Heart right ventricle (tissue), 16 donors: ENCODE measurements at places on chromosomes 4 and X.

- H3K4me1 ChIP-seq: no peaks in the 10 kb centered on the region
- H3K36me3 ChIP-seq: no peaks in the 10 kb centered on the region
- no peak overlapping the region for H3K27ac ChIP-seq
- H3K4me3 ChIP-seq: no peak overlapping the region
These were observed 98.5 kb downstream of the CENPC start for GRCh38 chr4:67446811-67447210.

GRCh38 chrX:132916349-132916748 lies 42.1 kb downstream of the HS6ST2 start:
- no peaks in the 10 kb centered on the region for H3K4me1 ChIP-seq
- no peak overlapping the region for H3K4me3 ChIP-seq
- no peak for DNase-seq
- no peaks in the 10 kb centered on the region for H3K27me3 ChIP-seq

DNA sequence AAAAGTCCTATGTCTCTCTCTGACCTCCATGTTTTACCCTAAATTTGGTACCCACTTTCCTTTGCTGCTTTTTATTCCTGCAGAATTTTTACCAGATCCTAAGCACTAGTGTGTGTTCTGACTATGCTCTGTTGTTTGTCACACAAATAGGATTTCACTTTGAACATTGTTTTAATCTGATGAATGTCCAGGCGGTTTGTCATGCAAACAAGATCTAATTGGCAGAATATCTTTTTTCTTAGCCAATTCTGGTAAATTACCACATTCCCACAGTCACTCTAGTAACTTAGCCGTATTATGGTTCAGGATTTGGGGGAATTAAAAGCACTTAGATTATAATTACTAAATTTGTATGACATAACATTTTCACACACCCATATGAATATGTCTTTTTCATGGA lies 557.2 kb upstream of the BOD1L1 start:
- DNase-seq: no peak
- no peak overlapping the region for H3K27ac ChIP-seq
- H3K4me3 ChIP-seq: no peak overlapping the region
- peaks cover 11% of the 10 kb centered on the region for H3K4me1 ChIP-seq

DNA sequence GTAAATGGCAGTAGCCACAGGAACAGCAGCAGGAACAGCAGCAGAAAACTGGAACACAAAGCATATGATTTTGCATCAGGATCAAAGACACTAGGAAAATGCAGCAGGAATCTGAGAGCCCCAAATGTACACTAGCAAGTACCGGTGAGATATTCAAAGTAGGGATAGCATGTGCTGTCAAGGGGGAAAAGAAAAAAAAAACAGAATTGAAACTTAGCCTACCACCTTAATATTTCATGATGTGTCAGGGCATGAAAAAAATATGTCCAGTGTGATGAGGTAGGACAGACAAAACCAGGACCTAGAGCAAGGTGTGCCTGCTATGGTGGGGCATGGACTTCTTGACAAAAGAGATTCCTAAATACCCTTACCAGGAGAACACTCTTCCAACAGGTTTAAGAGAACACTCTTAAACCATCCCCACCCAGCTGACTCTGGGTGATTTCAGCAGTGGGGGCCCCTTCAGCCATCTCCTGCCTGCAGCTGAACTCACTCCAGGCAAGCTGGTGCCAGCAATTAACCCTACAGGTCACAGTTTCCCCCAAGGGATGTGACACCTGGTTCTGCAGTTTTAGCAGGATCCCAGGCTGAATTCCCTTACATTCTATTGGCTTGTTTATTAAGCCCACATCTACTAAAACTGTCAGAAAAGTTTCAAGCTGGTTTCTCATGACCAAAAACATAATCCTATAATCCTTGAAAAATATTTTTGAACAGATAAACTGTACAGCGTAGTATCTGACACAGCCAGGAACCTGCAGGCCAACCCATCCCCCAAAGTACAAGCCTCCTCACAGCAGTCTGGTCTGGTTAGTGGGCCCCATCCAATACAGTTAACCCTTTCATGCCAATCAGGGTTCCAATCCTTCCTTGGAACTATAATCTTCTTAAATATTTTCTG lies 62.9 kb upstream of the FMR1 start:
- H3K4me1 ChIP-seq: no peaks in the 10 kb centered on the region
- no peaks in the 10 kb centered on the region for H3K27me3 ChIP-seq
- no peak overlapping the region for H3K27ac ChIP-seq
- no peaks in the 10 kb centered on the region for H3K36me3 ChIP-seq

DNA sequence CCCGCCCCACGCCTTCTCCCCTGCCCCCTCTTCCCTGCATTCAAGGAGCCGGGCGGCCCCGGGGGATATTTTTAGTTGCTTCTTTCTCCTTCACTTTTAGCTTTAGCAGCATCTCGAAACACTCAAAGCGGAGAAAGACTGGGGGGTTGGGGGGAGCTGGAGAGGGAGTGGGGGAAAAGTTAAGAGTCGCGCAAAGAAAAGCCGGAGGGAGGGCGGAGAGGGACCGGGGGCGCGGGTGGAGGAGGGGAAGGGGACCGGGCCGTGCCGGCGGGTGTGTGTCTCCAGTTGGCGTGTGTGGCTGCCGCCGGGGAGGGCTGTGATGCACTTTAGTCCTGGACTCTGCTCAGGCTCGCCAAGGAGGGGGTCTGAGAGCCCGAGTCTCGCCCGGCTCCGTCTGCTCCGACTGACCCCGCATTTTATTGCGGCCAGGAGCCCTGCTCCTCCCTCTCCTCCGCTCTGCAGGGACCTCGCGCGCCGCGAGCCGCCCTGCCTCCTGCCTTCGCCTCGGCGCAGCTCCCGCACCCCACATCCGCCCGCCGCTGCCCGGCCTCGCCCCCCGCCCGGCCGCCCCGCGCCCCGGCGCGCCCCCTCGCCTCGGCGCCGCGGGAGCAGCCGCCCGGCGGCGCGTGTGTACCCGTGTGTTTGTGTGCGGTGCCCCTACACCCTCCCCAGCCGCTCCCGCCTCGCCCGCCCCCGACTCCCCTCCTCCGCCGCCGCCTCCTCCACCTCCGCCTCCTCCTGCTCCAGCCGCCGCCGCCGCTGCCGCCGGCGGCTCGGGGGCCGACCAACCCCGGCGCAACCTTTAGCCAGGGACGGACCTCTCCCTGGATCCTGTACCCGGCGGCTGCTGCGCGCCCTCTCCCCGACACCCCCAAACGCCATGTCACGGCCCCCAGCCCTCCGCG lies 1.4 kb downstream of the ZNF827 start:
- no peaks in the 10 kb centered on the region for H3K27me3 ChIP-seq
- H3K36me3 ChIP-seq: no peaks in the 10 kb centered on the region
- H3K4me3 ChIP-seq: peak overlapping the region; percentile 86
- peak; percentile 71 for DNase-seq
- peaks cover 18% of the 10 kb centered on the region for H3K4me1 ChIP-seq

DNA sequence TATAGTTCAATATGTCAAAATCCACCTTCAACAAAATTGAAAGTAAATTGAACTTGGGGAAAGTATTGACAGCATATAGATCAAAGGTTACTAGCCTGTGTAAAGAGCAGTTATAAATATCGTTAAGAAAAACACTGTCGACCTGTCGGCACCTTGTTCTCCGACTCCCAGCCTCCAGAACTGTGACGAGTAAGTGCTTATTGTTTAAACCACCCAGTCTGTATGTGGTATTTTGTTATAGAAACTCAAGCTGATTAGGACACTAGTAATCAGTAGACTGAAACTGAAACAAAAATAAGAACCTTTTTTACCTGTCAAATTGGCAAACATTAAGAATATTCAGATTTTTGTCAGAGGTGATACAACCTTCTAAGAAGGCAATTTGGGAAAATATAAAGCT lies 17.0 kb downstream of the HTT start:
- H3K4me3 ChIP-seq: no peak overlapping the region
- no peaks in the 10 kb centered on the region for H3K4me1 ChIP-seq
- H3K36me3 ChIP-seq: peaks cover 75% of the 10 kb centered on the region
- H3K27me3 ChIP-seq: no peaks in the 10 kb centered on the region
- H3K27ac ChIP-seq: no peak overlapping the region

DNA sequence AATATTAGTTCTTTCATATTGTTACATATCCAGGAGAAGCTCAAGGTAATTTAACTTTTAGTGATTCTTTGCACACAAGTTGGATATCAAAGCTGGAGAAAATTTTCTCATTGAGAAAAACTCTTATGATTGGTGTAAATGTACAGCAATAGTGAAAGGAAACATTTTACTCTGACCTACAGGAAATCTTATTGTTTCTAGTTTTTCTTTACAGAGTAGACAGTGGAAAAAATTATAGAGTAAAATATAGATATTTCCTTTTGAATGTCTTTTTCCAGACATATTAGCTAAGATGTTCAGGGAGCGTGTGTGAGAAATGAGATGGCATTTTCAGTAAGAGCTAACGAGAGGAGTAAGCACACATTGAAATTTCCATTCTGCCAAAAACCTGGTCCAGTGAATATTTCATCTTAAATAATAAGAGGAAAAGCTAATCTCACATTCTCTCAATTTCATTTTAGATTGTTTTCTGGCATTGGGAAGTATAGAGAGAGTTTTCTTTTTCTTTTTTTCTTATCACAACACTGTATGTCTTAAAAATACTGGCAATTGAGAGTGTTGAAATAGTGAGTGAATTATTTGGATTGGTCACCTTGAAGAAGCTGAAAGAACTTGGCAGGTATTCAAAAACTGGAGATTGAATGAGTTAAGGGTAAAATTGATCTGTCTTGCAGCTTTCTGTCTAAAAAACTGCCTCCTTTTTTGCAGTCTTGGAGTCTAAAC lies 15.6 kb upstream of the ATP8A1 start:
- no peaks in the 10 kb centered on the region for H3K4me1 ChIP-seq
- no peak overlapping the region for H3K27ac ChIP-seq
- no peak overlapping the region for H3K4me3 ChIP-seq
- H3K27me3 ChIP-seq: no peaks in the 10 kb centered on the region

GRCh38 chrX:10098270-10098713 lies 58.5 kb upstream of the CLCN4 start:
- no peaks in the 10 kb centered on the region for H3K27me3 ChIP-seq
- H3K36me3 ChIP-seq: peaks cover 40% of the 10 kb centered on the region
- no peak overlapping the region for H3K4me3 ChIP-seq

GRCh38 chr4:13169731-13170525 lies 314.2 kb downstream of the RAB28 start:
- H3K27ac ChIP-seq: no peak overlapping the region
- no peaks in the 10 kb centered on the region for H3K36me3 ChIP-seq
- no peak overlapping the region for H3K4me3 ChIP-seq
- H3K4me1 ChIP-seq: no peaks in the 10 kb centered on the region
- no peak for DNase-seq
- no peaks in the 10 kb centered on the region for H3K27me3 ChIP-seq

- no peak overlapping the region for H3K4me3 ChIP-seq
- no peak overlapping the region for H3K27ac ChIP-seq
- H3K27me3 ChIP-seq: no peaks in the 10 kb centered on the region
- DNase-seq: no peak
- H3K4me1 ChIP-seq: no peaks in the 10 kb centered on the region
- peaks cover 20% of the 10 kb centered on the region for H3K36me3 ChIP-seq
These were observed 92.0 kb downstream of the FNIP2 start for GRCh38 chr4:158860856-158861255.

DNA sequence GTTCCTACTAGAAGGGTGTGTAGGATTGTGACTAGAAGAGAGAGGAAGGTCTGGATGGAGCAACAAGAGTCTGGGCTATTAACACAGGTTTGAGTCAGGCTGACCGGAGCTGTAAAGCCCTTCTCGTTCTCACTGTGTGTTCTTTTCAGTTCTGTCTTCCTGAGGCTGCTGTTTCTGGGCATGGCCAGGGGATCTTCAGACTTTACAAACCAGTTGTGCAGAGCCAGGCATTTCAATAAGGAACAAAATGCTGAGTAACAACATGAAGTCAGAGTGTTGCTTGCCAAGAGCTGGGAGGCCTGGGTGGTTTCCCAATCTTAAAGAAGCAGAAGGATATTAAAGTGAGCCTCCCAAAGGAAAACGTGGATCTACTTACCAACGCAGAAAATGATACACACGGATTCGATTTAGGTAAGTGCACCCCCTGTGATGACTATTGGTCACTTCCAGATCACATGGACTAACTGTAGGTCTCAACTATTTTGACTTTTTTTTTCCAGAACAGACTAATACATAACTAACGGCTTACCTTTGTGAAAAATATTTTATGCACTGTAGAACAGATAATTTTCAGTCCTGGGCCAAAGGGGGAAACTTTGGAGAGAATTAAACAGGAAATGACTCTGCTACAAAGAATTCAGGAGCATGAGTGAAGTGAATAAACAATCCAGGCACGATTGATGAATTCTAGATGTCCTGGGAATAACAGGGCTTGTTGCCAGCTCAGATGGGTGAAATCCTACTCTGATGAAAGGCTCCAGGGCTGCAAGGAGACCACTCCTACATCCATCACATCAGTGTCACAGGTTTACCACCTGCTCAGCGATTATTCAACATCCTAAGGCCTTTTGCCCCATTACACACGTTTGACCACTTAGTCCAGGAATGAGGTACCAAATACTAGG lies 94.5 kb downstream of the ANXA3 start:
- peak; percentile 77 for DNase-seq
- peaks cover 36% of the 10 kb centered on the region for H3K4me1 ChIP-seq
- H3K4me3 ChIP-seq: peak overlapping the region; percentile 1
- H3K27ac ChIP-seq: no peak overlapping the region

GRCh38 chr4:175823015-175823742 lies 11.1 kb upstream of the GPM6A start:
- H3K36me3 ChIP-seq: no peaks in the 10 kb centered on the region
- no peak overlapping the region for H3K27ac ChIP-seq
- DNase-seq: no peak
- H3K4me3 ChIP-seq: no peak overlapping the region

DNA sequence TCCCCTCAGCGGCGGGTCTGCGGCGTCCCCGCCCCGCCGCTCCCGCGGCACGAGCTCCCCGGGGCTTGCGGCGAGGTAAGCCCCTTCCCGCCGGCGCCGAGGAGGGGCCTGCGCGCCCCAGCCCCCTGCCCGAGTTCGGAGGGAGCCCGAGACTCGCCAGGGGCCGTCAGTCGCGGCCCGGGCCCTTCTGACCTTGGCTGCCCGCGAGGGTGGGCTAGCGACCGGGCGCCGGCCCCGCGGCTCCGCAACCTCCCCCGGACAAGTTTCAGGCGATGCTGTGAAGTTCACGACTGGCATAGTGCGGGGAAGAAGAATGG lies 554 bp downstream of the CDKL5 start:
- peak overlapping the region; percentile 92 for H3K4me3 ChIP-seq
- H3K36me3 ChIP-seq: no peaks in the 10 kb centered on the region
- H3K4me1 ChIP-seq: no peaks in the 10 kb centered on the region

DNA sequence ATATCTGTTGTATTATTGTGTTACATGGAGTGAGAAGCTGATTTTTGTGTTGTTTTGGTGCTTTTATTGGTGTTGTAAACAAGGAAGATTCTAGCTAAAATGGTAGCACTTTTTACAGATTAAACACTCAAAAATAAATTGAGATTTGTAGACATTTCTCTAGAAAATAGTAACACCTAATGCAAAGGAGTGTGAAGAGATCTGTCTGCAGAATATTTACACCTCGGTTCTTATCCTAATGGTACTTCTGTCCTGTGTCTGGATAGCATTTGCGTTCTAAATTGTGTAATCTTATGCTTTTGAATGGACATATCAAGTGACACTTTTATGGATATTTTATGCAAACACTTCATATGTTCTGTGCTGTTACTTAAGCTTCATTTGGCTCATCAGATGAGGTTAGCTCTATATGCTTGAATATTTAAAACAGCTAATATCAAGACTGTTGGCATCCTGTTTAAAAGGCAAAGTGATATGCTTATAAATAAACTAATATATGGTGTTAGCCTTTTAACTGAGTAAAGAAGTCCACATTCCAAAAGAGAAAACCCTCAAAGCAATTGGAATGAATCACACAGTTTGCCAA lies 6.0 kb downstream of the PCDH7 start:
- H3K4me1 ChIP-seq: peaks cover 10% of the 10 kb centered on the region
- peaks cover 17% of the 10 kb centered on the region for H3K27me3 ChIP-seq
- no peaks in the 10 kb centered on the region for H3K36me3 ChIP-seq
- peak overlapping the region; percentile 65 for H3K4me3 ChIP-seq
- DNase-seq: no peak

- no peaks in the 10 kb centered on the region for H3K4me1 ChIP-seq
- peak overlapping the region; percentile 40 for H3K4me3 ChIP-seq
- no peaks in the 10 kb centered on the region for H3K27me3 ChIP-seq
- H3K36me3 ChIP-seq: no peaks in the 10 kb centered on the region
- H3K27ac ChIP-seq: peak overlapping the region; percentile 70
These were observed 1.6 kb downstream of the PRICKLE3 start for GRCh38 chrX:49184294-49185281.
